ENCODE measurements at places on chromosomes 2 and 18.

DNA sequence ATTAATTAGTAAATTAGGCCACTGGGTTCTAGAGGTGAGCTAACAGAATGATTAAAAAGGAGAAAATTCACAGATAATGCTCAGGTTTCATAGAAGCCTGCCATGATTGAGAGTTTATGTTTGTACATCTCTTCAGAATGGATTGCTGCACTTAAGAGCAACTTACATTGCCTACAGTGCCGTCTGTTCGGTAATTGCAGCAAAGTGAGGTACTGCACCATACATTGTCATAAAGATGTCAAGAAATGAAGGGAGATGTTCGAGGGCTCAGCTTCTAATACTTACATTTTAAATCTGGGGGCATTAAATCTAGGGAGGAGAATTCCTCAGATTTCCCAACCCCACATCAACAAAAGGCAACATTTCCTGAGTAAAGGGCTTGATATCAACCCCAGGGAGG lies 976.2 kb upstream of the FANCL start:
- no peak for DNase-seq

DNA sequence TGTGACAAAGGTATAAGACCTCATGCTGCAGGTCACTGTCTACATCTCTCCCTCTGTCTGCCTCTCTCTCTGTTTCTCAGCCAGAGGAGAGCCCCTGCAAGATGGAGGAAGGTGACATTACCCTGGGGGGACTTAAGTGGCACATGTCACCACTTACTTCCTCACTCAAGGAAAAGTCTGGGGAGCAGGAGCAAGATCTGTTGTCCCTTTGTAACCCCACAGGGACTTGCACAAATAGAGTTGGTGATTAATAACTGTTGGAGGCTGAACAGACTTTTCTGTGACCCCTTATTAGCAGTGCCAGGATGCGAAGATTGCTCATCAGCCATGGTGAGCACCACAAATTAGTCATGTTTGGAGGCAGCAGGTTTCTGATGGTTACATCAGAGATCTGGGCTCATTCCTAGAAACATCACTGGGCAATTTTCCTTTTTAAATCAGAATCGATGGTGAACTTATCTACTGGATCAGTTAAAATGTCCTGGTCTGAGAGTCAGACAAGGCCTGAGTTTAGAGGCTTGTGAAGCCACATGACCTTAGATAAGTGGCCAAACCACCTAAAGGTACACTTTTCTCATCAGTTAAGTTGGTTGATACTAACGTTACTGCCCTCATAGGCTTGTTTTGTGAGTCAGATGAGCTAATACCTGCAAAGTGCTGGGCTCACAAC lies 81.2 kb upstream of the LTBP1 start:
- DNase-seq: no peak

GRCh38 chr2:85953476-85953875 lies 64.7 kb upstream of the ST3GAL5 start:
- no peak for DNase-seq

DNA sequence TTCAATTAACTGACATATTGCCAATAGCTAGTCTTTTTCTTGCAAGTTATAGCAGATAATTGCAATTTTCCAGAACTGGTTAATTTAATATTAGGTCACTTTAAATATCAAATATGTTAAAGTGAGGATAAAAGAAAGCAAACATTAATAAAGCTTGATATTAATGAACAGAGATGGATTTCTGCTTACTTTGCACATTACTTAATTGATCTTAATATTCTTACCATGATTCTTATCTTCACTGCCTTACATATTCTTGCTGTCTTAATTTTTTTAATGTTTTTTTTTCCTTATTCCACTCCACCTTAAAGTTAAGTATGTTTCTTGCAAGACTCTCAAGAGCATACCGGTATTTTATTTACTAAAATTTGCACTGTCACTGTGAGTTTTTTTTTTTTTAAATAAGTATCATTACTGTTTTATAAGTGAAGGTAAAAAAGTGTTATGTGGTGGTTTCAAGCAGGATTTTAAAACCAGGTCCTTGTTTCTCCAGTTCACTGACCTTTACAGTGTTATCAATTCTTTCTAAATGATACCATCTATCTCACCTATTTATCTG lies 33.9 kb downstream of the PPP3R1 start:
- DNase-seq: no peak

- no peak for DNase-seq
Observed at GRCh38 chr2:201353116-201353515, 4.0 kb downstream of the FLACC1 start.

DNA sequence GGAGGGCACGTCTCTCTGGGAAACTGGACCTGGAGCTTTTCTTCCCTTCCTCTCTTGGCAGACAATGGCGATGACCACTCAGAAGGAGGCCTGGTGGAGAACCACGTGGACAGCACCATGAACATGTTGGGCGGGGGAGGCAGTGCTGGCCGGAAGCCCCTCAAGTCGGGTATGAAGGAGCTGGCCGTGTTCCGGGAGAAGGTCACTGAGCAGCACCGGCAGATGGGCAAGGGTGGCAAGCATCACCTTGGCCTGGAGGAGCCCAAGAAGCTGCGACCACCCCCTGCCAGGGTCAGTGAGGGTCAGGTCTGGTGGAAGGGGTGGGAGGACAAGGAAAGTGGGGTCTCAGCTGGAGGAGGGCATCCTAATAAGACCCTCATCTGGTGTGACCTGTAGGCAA lies 27.3 kb downstream of the IGFBP2 start:
- no peak for DNase-seq

DNA sequence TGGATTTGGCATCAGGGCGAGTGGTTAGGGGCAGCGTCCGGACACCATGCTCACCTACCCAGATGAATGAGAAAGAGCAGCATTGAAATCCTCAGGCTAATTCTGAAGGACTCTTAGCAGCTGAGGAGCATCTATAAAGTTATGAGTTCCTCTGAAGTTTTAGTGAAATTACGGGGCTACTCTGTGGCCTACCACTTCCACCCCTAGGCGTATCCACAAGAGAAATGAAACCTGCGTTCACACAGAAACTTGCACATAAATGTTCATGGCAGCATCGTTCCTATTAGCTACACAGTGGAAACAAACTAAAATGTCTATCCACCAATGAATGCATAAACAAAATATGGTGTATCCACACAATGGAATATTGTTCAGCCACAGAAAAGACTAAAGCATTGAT lies 98.0 kb downstream of the GBX2 start:
- no peak for DNase-seq

DNA sequence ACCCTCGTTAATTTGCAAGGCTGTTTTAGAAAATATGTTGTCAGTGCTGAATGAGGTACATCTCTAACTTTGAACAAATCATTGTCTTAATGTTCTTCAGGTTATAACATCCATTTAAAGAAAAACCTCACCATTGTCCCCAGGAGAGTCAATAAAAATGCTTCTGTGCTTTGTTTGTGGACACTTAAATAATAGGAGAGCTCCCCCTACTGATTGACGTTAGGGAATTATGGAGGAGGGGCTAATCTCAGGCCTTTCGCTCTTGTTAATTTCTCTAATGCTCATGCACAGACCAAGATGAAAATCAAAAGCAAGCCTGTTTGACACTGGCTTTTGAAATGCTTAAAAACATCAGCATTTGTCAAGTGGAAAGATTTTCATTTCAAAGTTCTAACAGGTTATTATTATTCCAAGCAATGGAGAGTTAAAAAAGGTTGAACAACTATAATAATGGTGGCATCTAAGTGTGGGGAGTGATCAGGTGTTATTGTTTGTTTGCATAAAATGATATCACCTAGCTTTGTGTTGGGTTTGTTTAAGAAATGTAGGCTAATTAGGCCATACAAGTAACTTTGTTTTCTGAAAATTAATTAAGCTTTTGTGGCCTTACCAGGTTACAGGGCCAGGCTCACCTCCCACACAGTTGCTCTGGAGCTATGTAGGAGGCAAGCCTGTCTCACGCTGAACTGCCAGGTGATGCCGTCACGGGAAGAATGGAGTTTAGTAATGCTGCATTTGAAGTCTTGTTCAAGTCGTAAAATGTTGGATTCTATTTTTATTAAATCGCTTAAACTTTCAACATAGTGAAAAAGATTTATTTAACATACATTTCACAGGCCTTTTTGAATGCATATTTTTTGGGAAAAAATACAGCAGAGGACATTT lies 51.7 kb upstream of the SMIM21 start:
- DNase-seq: peak; percentile 48

DNA sequence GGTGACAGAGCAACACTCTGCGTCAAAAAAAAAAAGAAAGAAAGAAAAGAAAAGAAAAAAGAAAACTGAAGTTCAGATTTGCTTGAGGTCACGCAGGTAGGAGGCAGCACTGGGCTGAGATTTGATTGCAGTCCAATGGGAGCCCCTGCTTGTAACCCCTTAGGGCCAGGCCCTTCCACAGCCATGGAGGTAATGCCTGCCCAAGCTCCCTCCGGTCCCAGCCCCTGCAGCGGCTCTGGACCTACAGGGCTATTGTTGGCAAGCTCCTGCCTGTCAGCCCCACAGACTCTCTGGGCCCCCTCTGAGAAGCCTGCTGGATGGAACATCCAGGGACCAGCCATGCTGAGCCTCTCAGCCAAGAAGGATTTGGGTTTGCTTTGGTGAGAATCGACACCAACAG lies 12.2 kb downstream of the ZFP36L2 start:
- no peak for DNase-seq

DNA sequence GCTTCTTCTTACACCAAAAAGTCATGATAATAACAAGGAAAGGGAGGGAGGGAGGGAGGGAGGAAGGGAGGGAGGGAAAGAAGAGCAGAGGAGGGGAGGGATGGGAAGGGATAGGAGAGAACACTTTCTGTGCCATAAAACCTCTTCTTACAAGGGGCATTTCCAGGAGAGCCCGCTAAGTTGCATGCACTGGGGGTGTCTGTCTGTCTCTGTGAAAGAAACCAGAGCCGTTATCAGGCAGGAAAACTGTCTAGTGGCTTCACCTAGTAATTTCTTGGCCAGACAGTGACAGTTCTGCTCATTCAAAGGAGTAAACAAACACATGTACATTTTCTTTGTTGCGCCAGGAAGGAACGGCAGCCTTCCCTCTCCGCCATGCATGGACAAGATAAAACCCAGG lies 45.8 kb downstream of the AQP12A start:
- no peak for DNase-seq
